IMR-90 (cell line): ENCODE measurements at places on chromosomes 13 and 19.
A peak's percentile ranks its signal among the peaks of the same experiment; 100 is the strongest.

DNA sequence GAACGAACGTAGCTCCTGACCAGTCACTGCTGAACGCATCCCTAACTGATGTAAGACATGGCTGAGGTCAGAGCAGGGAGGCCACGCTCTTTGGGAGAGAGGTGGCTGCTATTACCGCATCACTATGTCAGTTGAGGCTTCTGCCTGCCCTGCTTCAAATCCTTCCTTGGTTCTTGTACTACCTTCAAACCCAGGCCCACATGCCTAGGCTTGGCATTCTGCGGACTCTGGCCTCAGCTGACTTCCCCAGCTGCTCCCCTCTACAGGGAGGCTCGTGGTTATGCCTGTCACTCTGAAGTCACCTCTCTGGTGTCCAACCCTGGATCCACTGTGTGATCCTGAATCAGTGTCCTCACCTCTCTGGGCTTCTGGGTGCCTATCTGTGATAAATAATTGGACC lies 14.8 kb upstream of the MEIS3 start:
- no peak for DNase-seq

GRCh38 chr13:76884186-76884906 lies 1.9 kb downstream of the KCTD12 start:
- DNase-seq, result peak; percentile 20

DNA sequence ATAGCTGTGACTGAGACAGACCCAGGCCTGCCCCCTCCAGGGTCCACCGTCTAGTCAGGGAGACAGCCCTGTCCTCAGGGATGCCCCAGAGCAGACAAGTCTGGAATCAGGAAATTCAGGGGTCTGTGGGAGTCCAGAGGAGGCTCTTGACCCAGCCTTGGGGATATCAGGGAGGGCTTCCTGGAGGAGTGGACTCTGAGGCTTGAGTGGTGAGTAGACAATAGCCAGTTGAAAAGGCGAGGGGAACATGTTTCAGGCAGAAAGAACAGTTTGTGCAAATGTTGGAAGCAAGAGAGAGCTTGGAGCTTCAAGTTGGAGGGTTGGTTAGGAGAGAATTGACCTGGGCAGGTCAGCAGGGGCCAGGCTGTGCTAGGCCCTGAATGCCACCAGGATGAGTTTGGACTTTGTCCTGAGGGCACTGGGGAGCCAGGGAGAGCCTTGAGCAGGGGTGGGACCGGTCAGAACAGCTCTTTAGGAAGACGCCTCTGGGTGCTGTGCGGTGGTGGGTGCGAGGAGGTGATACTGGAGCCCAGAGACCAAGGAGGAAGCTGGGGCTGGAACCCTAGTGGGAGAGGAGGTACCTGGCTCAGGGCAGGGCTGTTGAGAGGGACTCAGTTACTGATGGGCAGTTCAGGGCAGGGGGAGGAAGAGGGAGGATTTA lies 2.7 kb downstream of the CCDC9 start:
- DNase-seq, result no peak

DNA sequence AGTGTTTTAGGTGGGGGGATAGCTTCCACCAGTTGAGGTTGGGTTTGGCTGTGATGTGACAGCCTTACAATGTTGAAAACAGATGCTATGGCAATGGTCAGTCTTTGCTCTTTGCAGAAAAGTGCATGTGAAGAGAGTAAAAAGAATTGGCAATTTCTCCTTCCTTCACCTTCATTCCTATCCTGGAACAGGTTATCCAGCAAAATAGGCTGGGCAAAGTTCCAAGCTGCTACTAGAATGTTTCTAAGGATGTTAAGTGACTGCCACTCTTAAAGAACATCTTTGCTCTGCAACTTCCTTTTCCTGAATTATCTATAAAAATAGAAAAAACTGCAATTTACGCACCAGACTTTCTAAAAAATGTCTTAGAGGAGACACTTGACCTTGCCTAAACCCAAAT lies 50.1 kb upstream of the MYCBP2 start:
- DNase-seq, result no peak

- DNase-seq, result no peak
Measured at GRCh38 chr19:47694466-47695273, 18.6 kb upstream of the EHD2 start.
